ENCODE measurements at places on chromosomes 3 and 15.

DNA sequence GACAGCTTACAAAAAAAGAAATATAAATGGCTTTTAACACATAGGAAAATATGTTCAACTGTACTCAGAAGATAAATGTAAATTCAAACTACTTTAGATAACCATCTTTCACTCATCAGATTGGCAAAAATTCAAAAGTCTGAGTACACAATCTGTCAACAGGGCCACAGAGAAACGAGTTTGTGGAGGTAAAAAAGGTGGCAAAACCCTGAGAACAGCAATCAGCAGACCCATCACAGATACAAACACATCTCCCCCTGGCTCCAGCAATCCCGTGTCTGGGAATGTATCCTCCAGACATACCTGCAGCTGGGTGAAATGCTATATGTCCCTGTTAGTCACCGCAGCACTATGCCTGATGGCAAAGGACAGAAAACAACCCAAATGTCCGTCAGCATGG is 149.5 kb downstream of the OSBPL10 start:
- no peak for DNase-seq

- no peak for DNase-seq
Measured at GRCh38 chr3:66297900-66298299, 77.1 kb downstream of the SLC25A26 start.

- no peak for DNase-seq
Measured at GRCh38 chr15:68574046-68574445, 4.7 kb upstream of the CORO2B start.

GRCh38 chr3:197366301-197367044 is 68.1 kb upstream of the DLG1 start:
- no peak for DNase-seq

- no peak for DNase-seq
Measured at GRCh38 chr3:71903112-71903495, 118.2 kb upstream of the PROK2 start.

GRCh38 chr3:71428841-71429596 is 154.5 kb downstream of the FOXP1 start:
- DNase-seq: no peak

DNA sequence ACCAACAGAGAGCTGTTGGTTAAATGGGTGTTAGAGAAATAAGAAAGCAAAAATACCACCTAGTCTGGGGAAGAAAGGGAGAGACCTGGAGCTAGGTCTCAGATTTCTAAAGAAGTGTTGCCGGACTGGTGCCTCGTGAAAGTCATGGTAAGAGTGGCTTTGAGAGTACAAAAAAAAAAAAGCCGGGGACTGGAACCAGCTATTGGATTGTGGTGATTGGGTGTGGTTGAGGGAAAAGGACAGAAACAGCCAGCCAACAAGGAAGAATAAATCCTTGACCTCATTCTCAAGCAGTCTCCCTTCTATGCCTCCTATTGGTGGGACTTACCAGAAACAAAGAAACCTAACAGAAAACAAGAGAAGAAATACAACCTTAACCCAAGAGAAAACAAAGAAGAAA is 346.4 kb upstream of the KCNMB2 start:
- no peak for DNase-seq

GRCh38 chr3:128845778-128846485 is 33.5 kb upstream of the ACAD9 start:
- DNase-seq: peak; percentile 66

DNA sequence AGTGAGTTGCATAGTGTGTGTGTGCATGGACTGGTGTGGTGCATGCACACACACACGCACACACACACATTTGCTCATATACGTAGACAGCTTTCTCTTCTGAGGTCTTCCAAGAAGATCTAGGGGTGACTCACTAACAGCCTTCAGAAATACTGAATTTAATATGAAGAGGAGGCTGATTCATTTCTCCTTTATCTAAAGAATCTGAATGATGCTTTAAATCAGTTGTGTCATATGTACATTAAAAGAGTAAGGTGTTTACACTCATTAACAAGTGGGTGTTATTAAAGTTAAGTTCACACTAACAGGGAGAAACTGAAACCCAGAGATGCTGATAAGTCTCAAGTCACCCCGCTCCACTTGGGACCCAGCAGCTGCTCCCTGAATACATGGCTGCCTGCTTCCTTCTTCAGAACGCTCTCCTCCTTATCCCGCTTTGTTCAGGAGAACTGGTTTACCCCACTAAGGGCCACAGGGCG is 22.0 kb downstream of the TMPRSS7 start:
- no peak for DNase-seq

GRCh38 chr3:70829092-70829491 is 516.7 kb upstream of the MDFIC2 start:
- no peak for DNase-seq

DNA sequence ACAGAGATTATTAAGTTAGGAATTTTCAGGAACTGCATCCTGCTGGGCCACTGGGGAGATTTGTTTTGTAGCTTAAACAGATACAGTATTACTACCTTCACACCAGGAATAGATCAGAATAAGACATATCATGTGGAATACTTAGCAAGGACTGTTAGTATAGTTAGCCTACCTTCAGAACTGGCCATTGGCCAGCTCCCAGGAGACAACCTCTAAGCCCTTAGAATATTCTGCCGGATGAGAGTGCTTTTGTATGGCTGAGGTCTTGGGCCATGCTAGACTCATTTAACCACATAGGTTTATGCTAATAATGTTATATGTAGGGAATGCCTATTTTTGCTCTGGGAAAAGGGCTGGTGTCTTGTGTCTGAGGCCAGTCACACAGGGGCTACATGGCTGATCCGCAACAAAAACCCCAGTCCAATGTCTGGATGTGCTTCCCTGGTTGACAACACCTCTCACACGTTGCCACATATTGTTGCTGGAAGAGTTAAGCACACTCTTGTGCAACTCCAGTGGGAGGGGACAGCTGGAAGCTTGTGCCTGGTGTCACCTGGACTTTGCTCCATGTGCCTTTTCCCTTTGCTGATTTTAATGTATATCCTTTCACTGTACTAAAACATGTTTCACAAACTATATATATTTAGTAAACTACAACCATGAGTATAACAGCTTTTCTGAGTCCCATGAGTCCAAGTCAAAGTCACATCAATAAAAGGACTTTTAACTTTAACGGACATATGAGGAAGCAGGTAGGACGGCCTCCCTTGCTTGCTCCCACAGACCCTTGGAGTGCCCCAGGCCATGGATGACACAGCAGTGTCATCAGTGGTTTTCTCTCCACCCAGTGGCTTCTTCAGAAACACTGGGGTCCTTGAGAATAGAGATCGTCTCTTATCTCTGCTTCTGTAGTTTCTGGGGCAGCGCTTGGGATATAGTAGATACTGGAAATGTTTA is 118.0 kb upstream of the C3orf80 start:
- DNase-seq: no peak

DNA sequence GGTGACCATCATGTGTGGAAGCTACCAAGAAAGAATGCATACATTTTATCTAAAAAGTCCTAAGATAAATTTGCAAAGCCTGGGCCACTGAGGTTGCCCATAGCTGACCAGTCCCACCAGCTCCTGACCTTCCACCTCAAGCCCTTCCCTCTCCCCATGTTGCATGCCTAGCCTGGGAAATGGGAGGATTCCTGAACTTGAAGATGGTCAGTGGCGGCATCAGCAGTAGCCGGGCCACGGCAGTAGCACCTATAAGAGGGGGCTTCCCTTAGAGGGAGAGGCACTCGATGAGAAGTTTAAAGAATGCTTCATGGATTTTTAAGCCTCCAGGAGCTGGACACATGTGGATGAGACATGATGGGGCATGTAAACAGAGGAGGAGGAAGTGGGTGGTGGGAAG is 172.1 kb downstream of the KLF13 start:
- no peak for DNase-seq

Measured in stimulated activated CD4-positive, alpha-beta T cell treated with anti-CD3 and anti-CD28 coated beads, TNF-alpha, amount 100 ng/mL, for 1 hour (primary cell).